ENCODE measurements at places on chromosomes 7 and 10.

DNA sequence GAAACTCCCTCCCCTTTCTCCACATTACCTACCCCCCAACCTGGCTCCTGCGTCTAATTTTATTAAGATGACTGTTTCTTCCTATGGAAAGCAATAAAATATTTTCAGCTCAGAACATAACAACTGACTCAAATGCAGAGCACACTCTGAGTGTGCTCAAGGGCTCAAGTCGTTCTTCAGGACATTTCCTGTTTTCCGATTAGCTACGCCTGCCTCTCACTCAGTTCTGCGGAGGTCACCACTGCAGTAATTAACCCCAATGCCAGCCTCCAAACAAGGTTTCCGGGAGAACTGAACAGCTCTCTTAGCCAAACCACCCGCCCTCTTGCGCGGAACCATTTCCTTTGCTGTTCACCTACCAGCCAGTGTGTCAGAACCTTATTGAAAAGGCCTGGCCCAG, 19.3 kb downstream of the MYOF start:
- DNase-seq: peak; percentile 61

GRCh38 chr10:131776496-131776895, 124.3 kb upstream of the PPP2R2D start:
- DNase-seq: no peak

- no peak for DNase-seq
These were observed 668.2 kb upstream of the IGFBP3 start for GRCh38 chr7:46589286-46589685.

GRCh38 chr10:102674566-102674965, 30.3 kb downstream of the TRIM8 start:
- DNase-seq: no peak

GRCh38 chr10:79483948-79484347, 28.4 kb upstream of the EIF5AL1 start:
- DNase-seq: no peak

DNA sequence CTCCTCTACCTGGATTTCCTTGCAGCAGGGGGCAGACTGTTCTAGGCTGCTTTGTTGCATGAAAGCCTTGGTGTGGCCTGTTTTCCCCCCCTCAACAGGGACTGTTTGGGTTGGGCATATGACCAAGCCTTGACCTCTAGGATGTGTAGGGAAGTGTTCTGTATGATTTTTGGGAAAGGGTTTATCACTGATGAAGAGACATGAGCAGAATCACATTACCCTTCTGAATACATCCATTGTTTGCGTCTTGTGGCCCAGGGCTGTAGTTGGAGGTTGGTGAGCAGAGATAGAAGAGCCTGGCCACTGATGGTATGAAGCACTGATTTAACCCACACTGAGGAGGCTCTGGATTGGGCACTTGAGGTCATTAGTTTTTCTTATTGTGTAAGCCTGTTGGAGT, 26.6 kb downstream of the ZNF12 start:
- DNase-seq: no peak

GRCh38 chr7:122974229-122974628, 21.3 kb downstream of the TAS2R16 start:
- DNase-seq: no peak

DNA sequence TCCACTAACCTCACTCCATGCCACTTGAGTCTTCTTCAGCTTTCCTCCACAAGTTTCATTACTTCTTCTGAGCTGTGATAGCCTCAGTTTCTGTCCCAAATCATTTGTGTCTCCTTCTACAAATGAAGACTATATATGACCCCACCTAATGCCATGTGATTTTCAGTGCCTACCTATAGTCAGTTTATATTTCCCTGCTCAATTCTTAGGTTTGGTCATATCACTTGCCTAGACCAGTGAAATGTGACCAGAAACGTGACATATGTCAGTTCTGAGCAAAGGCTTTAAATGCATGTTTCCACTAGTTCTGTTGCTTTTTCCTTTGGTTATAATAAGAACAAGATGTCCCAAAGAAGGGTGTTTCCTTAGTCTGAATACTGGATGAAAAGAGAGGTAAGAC, 24.6 kb upstream of the REEP3 start:
- DNase-seq: no peak

- no peak for DNase-seq
These were observed 17.3 kb upstream of the SEMA3C start for GRCh38 chr7:80935991-80936780.

DNA sequence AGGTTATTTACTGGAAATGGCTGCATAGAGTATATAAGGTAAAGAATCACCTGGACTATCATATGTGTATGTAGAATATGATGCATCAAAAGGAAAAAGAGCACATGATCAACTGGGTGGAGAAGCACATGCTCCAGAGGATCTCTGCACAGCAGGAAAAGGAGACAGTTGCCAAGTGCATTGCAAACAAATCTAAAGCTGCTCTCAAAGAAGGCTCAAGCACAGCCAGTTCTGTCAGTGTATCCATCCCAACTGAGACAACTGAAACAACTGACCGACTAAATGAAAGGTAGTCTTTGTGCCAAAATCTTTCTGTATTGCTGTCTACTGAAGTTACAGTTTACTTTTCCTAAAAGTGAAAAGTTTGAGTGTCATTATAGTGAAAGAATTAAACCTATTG, 83.2 kb upstream of the SGCE start:
- no peak for DNase-seq

- no peak for DNase-seq
These were observed 134.7 kb downstream of the POLR1F start for GRCh38 chr7:19574131-19574530.

- no peak for DNase-seq
These were observed 51.6 kb downstream of the CYCS start for GRCh38 chr7:25073451-25073850.

DNA sequence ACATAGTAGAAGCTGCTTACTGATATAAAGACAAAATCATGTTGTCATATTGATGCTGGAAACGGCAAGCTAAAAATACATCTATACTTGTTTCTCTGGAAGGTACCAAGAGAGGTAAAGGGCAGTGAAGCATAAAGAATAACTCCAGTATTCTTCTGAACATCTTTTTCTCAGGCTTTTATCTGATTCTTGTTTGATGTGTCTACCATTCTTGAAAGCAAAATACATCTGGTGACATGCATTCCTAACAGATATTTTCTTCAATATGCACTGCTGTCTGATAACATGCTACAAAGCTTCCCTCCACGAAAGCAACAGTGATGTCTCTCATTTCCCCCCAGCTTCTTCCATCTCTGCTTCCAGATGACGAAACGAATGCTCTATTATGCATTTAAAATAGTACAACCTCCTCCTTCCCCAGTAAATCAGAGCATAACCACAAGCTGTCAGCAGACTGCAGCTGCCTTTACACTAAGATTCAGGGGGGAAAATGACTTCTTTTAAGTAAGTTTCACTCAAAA, 100.8 kb downstream of the ARHGAP21 start:
- no peak for DNase-seq

GRCh38 chr10:69268761-69269416, 9.4 kb upstream of the HK1 start:
- no peak for DNase-seq

- no peak for DNase-seq
These were observed 21.0 kb downstream of the KMT2C start for GRCh38 chr7:152414779-152415178.

GRCh38 chr10:84540022-84540616, 211.7 kb downstream of the CCSER2 start:
- no peak for DNase-seq

- DNase-seq: no peak
These were observed 103.2 kb downstream of the ADCY1 start for GRCh38 chr7:45677311-45677900.

GRCh38 chr7:30027065-30027456, 559 bp upstream of the FKBP14 start:
- DNase-seq: no peak

DNA sequence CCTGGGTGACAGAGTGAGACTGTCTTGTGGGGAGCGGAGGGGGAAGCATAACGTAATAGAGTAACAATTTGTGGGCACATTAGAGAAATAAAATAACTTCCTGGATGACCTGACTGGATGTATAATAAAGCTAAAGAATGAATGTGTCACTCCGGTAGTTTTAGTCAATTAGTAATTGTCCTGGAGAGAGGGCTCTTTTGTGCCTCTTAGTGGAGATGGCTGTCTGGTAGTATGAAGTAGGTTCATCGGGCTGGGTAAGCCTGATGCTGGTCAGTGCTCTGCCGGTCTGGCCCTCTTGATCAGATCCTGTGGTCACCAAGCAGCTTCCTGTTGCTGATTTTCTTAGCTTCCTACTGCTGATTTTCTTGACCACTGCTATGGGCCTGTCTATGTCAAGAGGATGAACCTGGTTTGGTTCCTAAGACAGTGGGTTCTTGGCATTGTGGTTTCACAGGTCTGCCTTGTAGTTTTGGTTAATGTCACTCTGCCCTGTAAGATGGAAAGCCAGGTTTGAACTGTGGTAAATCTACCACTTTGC, 34.1 kb downstream of the ZRANB1 start:
- no peak for DNase-seq
